Epithelial cell of proximal tubule (primary cell): ENCODE measurements at places on chromosomes 6 and 20.

DNA sequence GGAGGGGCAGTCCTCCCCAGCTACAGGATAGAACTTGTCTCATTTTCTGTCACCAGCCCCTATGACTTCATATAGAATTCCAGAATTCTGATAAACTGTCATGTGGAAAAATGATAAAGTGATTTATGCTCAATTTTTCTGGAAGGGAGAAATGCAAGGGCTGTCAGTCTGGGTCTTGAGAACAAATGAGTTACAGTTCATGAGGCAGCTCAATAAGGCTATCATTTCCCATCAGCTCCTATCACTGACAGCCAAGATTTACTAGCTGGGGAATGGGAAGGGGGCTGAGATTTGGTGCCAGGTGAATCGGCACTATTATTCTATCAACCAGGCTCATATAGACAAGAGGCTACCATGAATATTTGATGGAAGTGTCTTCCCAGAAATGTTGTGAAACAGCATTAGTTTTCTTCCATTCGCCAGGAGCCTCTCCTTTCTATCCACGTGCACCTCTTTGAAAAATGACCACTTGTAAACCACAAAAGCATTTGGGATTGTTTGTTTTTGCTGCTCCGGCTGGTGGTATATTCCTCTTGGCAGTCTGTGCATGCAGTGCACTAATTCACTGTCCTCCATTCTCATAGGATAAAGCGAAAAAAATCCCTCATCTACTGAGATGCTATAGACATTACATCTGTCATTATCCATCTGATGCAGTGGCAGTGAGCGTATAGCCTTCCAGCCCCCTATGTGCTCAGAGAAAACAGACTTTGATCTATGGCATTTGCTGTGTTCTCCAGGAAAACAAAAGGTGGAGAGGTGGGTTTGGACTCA, 528.7 kb upstream of the RNF217 start:
- no peak for DNase-seq

DNA sequence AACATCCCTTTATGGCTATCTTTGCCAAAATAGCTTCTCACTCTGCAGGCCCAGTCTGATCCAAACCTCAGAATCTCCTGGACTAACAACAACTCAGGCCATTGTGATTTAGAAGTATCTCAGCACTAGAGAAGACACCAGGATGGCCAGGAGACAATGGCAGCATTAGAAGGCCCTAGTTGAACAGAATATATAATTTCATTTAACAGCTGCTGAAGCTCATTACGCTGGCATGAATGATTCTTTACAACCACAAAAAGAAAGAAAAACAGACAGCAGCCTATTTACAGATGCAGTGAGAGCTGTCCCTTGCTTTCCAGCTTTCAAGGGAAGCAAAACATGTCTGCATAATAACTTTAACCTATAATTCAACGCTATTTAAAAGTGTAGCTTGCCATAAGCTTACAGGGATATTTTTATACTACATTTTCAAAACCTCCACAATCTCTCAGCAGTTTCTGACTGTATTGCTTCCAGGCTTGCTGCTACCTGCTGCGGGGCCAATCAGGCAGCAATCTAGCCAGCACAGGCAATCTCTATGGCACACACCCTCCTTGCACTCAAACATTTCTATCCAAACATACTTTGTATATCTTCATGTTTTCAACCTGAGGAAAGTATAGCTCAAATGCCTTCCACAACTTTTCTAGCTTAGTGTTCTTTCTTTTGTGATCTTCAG, 107.3 kb downstream of the OGFRL1 start:
- DNase-seq = no peak

DNA sequence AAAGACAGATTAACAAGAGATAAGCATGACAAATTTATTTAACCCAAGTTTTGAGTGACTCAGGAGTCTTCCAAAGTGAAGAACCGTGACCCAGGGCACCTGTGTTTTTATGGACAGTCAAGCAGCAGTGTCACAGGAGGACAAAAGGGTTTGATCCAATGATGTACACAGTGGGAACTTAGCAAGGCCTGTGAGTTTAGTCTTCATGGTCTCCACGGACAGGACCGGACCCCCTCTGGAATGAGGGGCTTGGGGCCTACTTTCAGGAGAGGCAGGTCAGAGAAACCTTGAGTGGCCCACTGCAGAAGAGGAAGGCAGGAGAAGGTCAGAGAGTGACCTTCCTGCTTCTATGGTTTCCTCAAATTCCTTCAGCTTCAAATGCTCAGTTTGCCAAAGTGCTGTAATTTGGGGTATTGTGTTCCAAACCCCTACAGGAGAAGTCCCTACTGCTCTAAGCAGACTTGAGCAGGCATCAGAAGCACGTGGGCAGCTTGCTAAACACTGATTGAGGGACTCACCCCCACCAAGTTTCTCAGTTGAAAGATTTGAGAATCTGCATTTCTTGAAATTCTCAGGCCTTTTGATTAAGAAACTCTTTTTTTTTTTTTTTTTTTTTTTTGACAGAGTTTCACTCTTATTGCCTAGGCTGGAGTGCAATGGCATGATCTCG, 26.4 kb upstream of the ZMYND8 start:
- DNase-seq = no peak

DNA sequence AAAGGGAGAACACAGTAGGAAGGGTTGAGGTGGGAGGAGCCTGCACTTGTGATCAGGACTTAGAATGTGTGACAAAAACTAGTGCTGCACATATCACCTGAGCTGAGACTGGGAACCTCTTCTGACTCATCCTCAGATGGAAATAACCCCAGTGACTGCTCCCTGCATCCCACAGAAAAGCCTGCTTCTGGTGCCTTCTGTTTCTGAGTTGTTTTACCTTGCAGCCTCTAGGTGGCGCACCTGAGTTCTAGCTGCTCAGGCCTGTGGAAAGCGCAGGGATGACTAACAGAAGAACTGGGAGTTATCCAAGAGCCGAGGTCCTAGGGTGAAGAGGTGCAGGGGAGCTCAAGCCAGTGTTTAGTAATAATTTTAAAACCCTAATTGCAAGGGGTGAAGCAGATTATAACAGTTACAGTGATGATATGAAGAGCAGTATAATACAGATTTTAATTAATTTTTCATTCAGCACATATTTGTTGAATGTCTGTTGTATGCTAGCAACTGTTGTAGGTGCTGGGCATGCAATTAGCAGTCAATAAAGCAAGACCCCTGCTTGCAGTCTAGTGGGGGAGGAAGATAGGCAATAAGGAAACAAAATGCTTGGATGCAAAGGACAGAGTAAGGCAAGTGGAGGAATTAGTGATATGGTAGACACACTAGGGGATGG, 302.5 kb downstream of the DHX35 start:
- DNase-seq = peak; percentile 48

GRCh38 chr6:133235221-133235620, 5.9 kb upstream of the EYA4 start:
- no peak for DNase-seq

DNA sequence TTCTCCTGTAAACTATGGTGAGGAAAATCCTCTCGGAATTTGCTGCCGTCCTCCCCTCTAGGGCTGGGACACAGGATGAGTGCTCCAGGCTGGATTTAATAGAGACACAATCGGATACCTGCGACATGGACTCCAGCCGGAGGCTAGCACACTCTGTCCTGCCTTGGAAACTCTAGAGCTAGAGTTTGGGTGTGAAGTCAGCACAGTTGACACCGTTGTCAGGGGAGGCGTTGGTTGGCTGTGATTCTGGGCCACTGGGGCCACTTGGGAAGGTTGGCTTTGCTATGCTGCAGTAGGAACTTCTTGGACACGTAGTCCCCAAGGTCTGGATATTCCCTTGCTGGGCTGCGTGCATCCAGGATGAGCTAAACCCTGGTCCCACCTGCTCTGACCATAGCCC, 169.4 kb downstream of the NRN1 start:
- DNase-seq = no peak

- DNase-seq = peak; percentile 52
Observed at GRCh38 chr6:5003604-5004372, at the start of gene RPP40. RPP40 (minus strand) TSS chr6:5004037; CDS start chr6:5004002, 35 bp downstream.

DNA sequence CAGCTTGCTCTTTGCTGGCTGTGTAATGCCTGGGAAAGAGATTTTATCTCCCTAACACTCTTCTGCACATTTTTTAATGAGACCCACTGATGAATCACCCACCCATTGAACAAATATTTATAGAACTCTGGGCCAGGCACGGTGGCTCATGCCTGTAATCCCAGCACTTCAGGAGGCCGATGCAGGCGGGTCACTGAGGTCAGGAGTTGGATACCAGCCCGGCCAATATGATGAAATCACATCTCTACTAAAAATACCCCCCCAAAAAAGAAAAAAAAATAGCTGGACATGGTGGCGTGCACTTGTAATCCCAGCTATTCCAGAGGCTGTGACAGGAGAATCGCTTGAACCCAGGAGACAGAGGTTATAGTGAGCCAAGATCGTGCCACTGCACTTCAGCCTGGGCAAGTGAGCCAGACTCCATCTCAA, 82.1 kb upstream of the SIRPA start:
- DNase-seq = peak; percentile 50

GRCh38 chr6:14719270-14719669, 526.6 kb upstream of the JARID2 start:
- no peak for DNase-seq

DNA sequence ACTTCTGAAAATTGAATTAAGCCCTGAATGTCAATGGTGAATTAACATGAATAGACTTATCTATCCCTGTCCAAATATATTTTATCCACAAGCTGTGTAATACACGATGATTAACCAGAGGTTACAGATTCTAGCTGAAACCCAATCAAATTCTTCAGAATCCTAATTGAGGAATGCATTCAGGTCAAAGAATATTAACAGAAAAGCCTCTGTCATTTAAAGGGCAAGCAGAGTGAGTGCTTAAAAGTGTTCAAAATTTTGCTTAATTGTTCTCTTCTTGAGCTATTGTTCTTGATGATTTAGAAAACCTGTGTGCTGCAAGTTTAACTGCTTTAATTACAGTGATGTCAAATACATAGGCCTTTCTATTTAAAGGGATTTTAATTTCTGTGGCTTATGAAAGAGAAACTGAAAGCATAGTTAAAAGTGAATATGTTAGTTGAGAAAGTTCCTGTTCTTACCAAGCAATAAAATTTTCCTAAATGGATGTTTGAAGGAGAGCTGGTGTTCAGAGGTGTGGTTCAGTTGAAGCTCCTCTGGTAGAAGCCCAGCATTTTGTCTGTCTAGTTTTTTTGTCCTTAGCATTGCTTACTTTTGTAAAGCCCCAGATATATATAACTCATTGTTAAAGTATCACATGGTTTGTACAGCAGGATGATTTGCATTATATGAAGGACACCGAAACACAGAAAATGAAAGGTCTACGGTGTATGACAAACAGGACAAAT, 466.3 kb upstream of the PLCB4 start:
- no peak for DNase-seq

DNA sequence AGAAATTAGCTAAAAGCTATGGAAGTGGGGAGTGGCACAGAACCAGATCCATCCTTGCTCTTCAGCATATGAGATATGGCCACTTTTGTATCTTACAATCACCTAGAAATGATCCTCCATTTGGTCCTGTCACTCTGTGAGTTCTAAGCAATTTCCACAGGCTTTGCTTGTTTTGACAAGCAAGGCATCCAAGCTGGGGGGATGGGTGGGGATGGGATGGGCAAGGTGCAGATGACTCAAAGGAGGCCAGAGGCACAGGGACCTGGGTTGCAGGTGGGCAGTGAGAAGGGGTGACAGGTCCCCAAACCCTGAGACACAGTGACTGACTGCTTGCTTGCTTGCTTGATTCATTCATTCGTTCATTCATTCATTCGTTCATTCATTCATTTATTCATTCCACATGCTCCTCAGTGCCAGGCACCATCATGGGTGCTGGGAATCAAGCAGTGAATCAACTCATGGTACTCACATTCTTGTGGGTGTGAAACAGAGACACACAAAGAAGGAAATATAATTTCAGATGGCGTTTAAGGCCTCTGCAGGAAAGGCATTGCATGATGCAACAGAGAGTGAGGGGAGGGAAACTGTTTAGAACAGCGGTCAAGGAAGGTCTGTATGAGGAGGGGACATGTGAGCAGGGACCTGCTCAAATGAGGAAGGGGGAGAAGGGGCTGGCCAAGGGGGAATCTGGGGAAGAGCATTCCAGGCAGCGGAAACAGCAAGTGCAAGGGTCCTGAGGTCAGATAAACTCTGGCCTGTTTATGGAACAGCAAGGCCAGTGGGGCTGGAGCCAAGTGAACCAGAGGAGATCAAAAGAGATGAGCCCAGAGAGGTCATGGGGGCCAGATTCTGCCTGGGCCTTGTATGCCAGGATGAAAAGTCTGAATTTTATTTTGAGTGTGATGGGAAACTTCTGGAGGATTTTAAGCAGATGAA, 3.4 kb downstream of the KCNB1 start:
- no peak for DNase-seq

DNA sequence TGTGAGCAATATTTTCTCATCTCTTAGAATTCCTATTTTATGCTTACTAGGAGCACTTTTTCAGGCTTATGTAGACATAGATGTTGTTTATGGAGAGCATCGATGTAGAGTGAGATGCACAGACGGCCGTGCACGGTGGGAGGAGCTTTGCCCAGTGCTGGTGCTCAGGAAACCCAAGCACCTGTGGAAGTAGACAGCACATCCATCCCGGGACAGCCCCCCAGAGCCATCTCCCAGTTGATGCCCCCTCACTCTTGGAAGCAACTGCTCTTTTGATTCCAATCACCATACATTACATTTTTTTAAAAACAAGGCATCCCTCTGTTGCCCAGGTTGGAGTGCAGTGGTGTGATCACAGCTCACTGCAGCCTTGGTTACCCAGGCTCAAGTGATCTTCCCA, 143.7 kb downstream of the SMOC2 start:
- no peak for DNase-seq

DNA sequence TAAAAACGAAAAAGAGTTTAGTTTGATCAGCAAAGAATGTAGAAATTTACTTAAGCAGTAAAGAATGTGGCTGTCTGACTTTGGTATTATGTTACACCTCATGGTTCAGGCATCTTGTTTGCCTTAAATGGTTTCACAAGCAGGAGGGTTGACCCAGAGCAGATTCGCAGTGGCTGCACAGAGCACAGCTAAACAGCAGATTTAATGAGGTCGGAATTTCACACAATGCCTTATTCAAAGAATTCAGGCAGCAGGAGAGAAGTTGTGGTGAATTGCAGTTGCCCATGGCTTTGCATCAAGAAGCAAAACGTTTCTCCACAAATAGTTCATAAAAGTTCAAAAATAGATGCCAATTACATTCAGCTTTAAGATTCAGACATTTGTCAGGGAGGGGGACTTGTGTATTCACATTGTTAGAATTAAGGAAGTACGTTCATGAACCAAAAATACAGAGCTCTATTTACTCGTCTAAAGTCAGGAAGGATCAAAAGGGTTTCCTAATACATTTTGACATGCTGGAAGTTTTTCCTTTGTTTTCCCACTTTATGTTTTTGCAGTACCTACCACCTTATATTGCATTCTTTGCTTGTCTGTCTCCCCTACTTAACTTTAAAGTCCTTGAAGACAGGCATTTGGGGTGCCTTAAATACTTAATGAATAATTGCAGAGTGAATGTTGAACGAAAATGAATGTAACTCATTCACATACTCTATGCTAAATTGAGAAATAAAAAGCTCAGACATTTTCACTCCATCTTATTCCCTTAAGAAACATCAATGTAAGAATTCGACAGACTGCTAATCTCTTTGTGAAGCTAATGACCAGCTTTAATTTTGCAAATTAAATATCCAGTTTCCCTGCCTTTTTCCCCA, 1163.6 kb upstream of the CITED2 start:
- peak; percentile 99 for DNase-seq
